ENCODE measurements at places on chromosomes 5 and 9. TPM values are rescaled to one million over a fixed set of nuclear protein-coding genes. Genes with fewer than 3 reads are reported as not detected.

Gene SNAPC4
- total RNA-seq = 14.1 TPM

Gene CCDC152
- 3.1 TPM for total RNA-seq

DNA sequence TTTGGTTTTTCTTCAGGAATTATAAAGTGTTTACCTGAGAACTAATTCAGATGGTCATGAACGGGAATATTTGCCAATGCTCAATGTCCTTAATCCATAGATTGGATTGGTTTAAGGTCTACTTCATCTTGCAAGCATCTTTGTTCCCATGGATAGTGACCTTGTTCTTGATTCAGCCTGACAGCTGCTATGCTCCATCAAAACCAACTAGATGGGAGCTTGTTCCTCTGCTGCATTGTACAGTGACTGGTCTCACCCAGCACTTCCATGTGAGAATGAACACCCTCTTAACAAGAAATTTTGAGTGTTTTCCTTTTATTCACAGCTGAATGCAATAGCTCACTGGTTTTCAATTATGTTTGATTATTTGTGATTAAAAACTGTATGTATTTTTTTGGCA is 312.6 kb upstream of the ACTBL2 start:
- no peak for DNase-seq

- no peak for DNase-seq
Measured at GRCh38 chr5:139980765-139981164, 62.3 kb downstream of the NRG2 start.

All from dorsolateral prefrontal cortex (tissue), 122 donors.